Pancreas (tissue), 10 donors: ENCODE measurements at places on chromosomes 7 and 10.

- no peak overlapping the region for H3K4me3 ChIP-seq
- DNase-seq = no peak
- no peaks in the 10 kb centered on the region for H3K36me3 ChIP-seq
- H3K27me3 ChIP-seq = no peaks in the 10 kb centered on the region
Observed at GRCh38 chr10:66180021-66180420, 745.8 kb upstream of the LRRTM3 start.

- no peak overlapping the region for H3K27ac ChIP-seq
- H3K4me1 ChIP-seq = no peaks in the 10 kb centered on the region
- no peaks in the 10 kb centered on the region for H3K36me3 ChIP-seq
- H3K27me3 ChIP-seq = no peaks in the 10 kb centered on the region
- no peak for DNase-seq
Observed at GRCh38 chr10:107032700-107033401, 131.7 kb downstream of the SORCS1 start.

DNA sequence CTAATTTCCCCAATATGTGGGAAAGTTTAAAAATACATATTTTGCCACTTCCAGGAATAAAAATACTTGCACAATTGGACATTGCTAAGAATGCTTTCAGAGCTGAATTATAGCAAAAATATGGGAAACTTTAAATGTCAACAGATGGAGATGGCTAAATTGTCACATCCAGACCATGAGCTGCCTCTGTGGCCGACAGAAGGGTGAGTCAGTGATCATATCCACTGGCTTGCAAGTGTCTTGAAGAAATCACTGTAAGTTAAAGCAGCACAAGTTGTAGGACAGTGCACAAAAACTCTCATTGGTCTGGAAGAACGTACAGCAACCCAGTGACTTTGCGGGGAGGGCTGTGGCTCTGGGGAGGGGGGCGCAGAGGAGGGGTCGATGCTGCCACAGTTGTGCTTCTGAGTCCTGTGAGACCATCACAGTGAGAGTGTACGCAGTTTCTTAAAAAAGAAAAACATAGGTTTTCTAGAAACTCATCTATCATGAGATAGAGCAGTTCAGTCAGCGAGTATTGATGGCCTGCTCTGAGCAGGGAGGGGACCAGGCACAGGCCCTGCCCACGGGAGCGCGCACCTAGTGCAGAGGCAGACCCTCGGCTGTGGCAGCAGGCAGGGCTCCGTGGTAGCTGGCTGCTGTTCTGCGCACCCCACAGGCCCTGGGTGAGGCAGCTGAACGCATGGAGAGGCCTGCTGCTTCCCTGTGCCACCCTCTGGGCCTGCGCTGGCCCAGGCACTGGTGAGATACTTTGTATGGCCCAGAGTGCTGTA is 25.5 kb downstream of the LRRC27 start:
- no peak for DNase-seq
- H3K27me3 ChIP-seq = no peaks in the 10 kb centered on the region
- no peaks in the 10 kb centered on the region for H3K36me3 ChIP-seq
- no peak overlapping the region for H3K4me3 ChIP-seq
- H3K4me1 ChIP-seq = no peaks in the 10 kb centered on the region

DNA sequence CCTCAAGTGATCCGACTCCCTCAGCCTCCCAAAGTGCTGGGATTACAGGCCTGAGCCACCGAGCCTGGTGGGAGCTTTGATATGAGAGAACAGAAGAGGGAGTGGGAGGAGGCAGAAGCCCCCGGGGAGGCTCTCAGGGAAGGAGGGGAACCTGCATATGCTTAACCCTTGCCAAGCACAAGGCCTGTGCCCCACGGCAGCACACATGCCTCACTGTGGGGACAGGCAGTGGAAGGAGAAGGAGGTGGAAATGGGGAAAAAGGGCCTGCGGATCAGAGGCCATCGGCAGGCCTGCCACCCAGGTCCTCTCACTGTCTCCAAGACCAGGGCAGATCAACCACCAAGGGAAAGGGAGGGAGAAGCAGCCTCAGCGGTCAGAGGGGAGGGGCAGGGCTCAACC is 7.2 kb upstream of the GRID1 start:
- peak; percentile 25 for DNase-seq
- H3K36me3 ChIP-seq = no peaks in the 10 kb centered on the region
- no peak overlapping the region for H3K4me3 ChIP-seq
- no peak overlapping the region for H3K27ac ChIP-seq

DNA sequence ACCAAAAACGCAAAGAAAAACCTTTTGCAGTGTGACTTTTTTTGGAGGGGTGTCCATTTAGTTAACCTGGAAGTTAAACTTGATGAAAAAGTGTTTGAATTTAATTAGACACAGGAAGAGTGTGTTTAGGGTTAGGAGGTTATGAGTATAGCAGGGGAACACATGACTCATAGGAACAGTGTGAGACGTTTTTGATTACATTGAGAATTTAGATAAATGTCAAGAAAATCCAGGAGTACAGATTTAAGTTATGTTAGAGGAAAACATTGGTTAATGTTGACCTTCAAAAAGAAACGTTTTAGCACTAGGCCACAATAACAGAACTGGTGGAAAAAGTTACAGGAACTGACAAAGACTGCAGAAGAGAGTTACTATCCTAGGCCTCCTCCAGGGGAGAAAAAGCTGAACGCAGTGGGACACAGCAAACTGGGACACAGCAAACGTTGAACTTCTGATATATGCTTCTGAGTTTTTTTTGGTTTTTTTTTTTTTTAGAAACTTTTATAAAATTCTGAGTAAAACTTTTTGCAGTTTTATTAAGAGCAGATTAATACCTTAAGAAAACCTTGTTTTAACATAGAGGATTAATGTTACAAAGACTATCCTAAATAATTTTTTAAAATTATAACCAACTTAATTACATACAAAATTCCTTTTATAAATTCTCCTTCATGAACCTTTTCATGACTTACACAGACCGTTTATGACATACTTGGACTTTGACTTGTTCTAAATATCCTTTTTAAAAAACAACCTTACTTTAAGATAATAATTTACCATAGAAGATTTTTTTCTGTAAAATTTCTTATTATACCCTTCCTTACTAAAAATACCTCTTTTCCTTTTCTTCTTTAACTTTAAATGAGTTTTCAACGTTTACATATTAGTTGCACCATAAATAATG is 22.2 kb downstream of the LANCL2 start:
- DNase-seq = no peak
- H3K27ac ChIP-seq = no peak overlapping the region
- no peaks in the 10 kb centered on the region for H3K27me3 ChIP-seq
- H3K4me1 ChIP-seq = no peaks in the 10 kb centered on the region
- H3K4me3 ChIP-seq = no peak overlapping the region

DNA sequence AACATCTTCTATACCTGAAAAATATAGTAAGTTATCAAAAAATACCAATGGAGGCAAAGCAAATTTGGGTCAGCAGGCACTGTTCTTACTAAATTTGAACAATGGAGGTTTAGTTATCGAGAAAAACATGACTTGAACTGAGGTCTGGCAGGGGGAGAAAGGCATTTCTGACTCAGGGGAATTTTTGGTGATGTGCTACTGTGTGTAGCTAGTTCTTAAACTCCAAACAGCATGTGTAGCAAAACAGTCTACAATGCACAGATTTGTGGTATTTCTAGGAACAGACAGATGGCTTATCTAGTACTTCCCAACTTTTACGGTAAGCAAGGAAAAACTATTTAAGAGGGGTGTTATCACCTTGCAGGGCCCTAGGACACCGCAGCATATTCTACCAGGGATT is 311.6 kb upstream of the LRRN3 start:
- no peak overlapping the region for H3K27ac ChIP-seq
- no peaks in the 10 kb centered on the region for H3K27me3 ChIP-seq
- no peak overlapping the region for H3K4me3 ChIP-seq
- no peaks in the 10 kb centered on the region for H3K4me1 ChIP-seq
- DNase-seq = no peak
- no peaks in the 10 kb centered on the region for H3K36me3 ChIP-seq

DNA sequence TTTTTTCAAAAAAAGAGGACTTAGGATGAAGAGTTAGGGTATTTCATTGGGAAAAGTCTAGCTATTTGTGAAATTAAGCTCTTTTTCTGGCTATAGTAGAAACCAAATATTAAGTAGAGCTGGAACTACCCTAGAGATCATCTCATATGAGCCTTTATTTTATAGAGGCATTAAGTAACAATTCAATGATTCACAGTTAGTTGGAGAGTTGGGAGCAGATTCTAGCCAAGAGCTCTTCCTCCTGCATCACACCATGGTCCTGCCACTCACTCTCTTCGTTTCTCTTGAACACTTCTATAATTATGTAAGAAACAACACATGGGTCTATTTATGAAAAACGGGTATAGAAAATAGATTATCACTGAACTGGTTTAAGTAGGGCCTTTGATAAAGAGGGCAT is 76.1 kb upstream of the ANK3 start:
- no peak overlapping the region for H3K4me3 ChIP-seq
- no peaks in the 10 kb centered on the region for H3K27me3 ChIP-seq
- H3K27ac ChIP-seq = no peak overlapping the region

DNA sequence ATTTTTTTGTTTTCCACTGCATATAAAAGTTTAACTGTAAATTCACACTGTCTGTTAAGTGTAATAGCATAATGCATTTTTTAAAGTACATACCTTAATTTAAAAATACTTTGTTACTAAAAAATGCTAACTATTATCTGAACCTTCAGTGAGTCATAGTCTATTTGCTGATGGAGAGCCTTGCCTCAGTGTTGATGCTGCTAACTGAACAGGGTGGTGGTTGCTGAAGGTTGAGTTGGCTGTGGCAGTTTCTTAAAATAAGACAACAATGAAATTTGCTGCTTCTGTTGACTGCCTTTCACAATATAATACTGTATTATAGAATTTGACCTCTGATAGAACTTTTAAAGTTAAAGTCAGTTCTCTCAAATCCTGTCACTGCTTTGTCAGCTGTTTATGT is 72.3 kb upstream of the GATAD1 start:
- no peak overlapping the region for H3K27ac ChIP-seq
- DNase-seq = no peak
- H3K36me3 ChIP-seq = no peaks in the 10 kb centered on the region
- no peaks in the 10 kb centered on the region for H3K4me1 ChIP-seq
- no peak overlapping the region for H3K4me3 ChIP-seq

DNA sequence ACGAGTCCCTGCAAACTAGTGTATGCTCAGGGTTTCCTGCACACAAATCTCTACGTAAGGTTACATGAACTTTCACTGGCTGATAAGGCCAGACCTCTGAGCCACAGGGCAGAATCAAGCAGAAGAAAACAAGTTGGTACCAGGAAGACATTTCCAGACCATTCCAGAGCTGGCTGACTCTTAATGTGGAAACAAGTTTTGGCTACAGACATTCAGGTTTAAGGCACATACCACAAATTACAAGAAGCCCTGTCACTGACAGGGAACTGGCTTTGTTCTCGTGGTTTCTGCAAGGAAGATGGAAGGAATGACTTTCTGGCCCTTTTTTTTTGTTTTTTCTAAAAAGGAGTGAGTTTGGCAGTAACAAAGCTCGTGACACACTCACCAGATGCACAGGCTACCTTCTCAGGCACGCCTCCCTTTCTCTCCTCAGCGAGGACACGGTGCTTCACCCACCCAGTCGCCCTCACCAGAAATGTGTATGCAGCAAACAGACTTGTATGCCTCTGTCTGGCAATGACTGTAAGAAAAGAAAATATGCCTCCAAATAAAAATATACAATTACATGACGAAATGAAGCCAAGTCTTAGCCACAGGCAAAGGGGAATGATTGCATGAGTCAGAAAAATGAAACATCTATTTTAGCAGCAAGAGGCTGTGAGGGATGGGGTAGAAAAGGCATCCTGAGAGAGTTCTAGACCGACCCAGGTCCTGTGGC is 22.6 kb downstream of the PLAC9 start:
- no peaks in the 10 kb centered on the region for H3K4me1 ChIP-seq
- no peaks in the 10 kb centered on the region for H3K36me3 ChIP-seq
- no peaks in the 10 kb centered on the region for H3K27me3 ChIP-seq
- H3K27ac ChIP-seq = peak overlapping the region; percentile 23

DNA sequence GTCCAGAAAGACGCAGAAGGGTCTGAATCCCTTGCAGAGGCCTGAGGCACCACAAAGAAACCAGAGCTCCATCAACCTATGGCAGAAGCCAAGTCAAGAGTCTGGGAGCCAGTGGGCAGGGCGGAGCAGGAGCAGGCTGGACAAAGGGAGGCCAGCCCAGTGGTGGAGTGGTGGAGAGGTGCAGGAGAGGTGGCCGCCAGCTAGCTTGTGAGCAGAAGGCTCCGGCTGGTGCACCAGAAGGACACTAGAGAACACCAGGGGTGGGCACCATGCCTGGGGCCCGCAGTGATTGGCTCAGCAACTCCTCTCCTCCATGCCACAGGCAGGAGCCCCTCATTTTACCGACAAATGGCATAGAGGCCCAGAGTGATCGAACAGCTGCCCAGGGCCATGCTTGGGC is 186.6 kb downstream of the GRID1 start:
- H3K4me1 ChIP-seq = no peaks in the 10 kb centered on the region
- H3K4me3 ChIP-seq = no peak overlapping the region
- DNase-seq = no peak
- no peak overlapping the region for H3K27ac ChIP-seq

DNA sequence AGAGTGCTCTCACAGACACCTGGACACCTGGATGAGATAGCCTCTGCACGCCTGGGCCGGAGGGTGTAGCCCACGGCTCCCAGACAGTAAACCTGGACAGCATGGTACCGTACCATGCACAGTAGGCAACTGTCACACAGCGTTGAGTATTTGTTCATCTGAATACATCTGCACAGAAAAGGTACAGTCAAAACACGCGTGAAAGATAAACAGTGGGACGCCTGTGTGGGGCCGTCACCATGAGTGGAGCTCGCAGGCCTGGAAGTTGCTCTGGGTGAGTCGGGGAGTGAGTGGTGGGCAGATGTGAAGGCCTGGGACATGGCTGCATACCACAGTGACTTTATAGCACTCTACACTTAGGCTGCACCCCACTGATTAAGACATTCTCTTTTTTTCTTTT is 280.0 kb upstream of the SHH start:
- no peaks in the 10 kb centered on the region for H3K27me3 ChIP-seq
- H3K27ac ChIP-seq = no peak overlapping the region
- no peaks in the 10 kb centered on the region for H3K36me3 ChIP-seq
- H3K4me3 ChIP-seq = no peak overlapping the region

DNA sequence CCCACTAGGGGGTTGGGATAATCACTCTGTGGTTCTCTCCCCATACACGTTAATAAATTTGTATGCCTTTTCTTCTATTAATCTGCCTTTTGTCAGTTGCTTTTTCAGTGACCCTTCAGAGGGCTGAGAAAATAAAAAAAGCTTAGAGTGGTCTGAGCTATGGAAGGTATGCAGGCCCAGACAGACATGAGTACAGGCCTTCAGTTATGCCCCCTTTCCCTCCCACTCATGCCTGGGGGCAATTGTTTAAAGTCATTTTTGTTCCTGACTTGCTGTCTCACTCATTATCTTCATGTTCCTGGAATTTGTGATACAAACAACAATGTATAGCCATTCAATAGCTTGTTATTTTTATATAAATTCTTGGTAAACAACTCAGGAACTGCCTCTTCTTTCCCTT is 170.8 kb downstream of the AKR1D1 start:
- H3K4me3 ChIP-seq = no peak overlapping the region
- H3K4me1 ChIP-seq = no peaks in the 10 kb centered on the region
- H3K27ac ChIP-seq = no peak overlapping the region
- H3K27me3 ChIP-seq = no peaks in the 10 kb centered on the region
- DNase-seq = no peak

GRCh38 chr10:78403781-78404180 is 370.1 kb downstream of the RPS24 start:
- no peak overlapping the region for H3K4me3 ChIP-seq
- no peak for DNase-seq
- no peak overlapping the region for H3K27ac ChIP-seq
- no peaks in the 10 kb centered on the region for H3K27me3 ChIP-seq
